ENCODE measurements at places on chromosomes 12 and 14.
A peak's percentile ranks its signal among the peaks of the same experiment; 100 is the strongest.

DNA sequence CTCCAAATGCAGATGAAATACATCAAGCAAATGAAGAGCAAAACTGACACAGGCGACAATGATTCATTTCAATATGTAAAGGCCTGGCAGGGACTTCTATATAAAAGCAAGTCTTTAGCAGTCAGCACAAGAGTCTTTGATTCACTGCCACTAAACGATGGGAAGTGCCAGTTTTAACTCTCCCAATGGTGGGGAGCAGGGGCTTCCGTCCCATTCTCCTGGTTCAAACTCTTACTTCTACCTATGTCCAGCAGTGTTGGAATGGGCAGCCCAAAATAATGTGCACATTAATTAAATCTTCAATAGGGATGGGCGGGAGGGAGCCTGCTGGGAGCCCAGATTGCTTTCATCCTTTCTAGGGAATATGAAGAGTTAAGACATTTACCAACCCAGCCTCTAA is 97.5 kb upstream of the MDM1 start:
- no peak for DNase-seq

DNA sequence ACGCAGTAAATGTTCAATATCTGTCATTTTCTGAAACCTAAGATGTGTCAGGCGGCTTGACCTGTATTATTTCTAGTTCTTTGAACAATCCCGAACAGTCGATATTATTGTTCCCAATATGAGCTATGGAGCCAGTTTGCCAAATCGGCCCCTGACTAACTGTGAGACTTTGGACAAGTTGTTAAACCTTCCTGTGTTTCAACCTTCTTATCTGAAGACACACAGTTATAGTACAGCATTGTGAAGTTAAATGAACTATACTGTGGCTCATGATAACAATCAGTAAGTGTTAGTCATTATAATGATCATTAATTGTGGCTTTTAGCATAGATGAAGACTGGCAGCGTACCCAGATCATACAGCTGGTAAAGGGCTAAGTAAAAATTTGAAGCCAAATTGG is 23.4 kb downstream of the DDX47 start:
- DNase-seq, result no peak

DNA sequence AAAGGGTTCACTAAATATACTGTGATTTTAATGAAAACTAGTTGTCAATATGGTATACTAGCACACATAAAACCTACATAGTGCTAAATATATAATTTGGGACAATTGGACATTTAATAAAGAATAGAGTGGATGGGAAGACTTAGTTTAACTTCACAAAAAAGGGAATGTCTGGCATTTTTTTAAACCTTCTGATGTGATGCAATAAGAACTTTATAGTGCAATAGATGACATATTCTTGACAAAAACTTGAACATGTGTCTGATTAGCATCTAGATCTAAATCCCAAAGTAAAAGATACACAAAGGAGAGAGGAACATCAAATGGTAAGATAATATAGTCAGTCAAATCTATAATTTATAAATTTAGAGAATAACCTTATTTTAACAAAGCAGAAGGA is 488.3 kb upstream of the SYT1 start:
- no peak for DNase-seq

DNA sequence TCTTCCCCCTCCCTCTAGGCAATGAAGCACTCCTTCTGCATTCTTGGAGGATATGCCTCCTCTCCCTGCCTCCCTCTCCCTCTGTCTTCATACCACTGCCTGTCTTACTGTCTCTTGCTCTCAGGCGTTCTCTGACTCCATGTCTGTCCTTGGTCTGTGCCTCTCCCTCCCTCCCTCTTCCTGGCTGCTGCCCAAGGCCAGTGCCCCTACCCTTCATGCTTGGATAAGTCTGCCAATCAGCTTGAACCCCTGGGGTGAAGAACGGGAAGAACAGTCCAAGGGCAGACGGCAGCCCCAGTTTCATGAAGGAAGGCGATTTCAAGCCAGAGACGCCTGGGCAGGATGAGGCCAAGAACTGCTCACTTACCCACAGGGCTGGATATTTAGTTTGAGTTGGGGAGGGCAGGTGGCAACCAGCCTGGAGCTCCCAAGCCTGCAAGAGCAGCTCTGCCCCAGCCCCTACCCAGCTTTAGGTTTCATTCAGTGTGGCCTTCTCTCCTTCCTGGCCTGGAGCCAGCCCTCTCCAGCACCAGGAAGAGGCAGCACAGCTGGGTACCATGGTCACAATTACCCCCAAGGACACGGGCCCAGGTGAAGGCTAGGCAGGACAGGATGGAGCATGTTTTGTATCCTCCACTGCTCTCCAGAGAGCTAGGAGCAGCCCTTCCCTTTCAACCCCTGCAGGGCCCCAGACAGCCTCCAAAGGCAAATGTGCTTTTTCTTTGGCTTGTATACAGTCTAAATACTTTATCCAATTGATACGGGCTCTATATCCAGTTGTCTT is 35.8 kb upstream of the LTBP2 start:
- no peak for DNase-seq

DNA sequence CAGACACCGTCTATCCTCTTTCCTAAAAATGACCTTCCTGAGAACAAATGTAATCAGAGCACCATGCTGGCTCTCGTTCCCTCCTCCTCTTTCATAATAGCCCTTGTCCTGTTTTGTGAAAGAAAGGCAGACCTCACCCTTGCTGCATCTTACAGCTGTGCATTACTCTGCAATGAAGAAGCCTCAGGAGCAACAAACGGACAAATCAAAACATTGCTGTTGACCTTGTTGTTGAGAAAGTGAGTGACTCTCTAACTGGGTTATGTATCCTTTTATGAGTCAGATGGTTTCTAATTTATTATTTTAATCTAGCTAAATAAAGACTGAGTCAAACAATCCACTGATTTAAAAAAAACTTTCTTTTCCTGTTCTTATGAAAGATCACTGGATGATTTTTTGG is 180.9 kb downstream of the RPS29 start:
- DNase-seq, result no peak

DNA sequence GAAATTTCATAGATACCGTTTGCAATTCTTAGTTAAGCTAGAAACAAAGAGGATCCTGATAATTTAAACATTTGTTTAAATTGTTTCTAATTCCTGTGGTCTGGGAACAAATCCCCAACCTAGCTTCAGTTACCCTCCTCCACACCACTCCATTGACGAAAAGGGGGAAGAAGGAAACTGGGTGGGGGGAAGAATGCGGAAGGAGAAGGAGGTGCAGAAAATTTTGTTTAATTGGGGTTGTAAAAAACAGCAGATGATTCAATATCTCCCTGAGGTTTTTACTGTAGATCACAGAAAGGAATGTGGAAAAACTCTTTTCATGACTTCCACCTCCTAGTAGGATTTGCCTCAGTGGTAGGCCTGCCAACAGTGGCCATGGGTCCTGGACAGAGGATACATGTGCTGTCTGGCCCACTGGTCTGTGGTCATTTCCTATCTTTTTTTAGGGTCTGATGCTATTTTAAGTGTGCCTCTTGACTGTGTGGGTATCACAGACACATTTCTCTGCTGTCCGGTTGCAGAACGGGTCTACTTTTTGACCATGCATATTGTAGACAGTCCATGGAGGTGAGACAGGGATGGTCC is 122.9 kb upstream of the PCED1B start:
- DNase-seq, result no peak

- DNase-seq, result peak; percentile 87
Measured at GRCh38 chr12:109093022-109093918, at the start of gene ALKBH2. ALKBH2 (minus strand) TSS chr12:109093472; CDS start chr12:109092786, 686 bp downstream.

DNA sequence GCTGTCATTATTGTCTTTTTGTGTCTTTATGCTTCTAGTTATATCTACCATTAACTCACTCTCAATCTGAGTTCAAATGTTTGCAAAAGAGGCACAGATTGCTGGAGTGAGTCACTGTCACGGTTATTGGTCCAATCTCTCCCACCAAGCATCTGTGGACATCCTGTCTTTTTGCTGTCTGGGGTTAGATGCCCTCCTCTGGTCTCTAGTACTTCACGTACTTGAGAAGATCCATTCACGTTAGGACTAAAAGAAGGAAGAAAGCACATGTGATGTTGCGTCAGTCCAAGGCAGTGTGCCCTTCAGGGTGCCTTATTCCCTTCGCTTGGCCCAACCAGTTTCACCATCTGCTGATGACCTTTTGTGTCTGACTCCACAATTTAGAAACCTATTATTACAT is 72.3 kb upstream of the STXBP6 start:
- DNase-seq, result no peak

DNA sequence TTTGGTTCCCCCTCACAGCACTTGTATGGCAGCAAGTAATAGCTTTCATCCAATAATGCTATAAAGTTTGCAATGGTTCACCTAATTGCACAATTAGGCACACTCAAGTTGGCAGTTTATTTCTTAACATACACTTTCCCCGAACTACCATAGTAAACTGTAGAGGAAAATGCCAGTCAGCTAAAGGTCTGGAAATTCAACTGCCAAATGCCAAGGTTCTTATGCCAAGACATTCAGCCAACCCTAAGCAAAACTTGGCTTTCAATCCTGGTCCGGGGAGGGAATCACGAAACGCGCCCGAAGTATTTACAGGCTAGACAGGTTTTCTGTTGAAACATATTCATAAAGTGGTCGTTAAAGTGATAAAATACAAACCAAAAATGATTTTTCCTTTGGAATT is 1512.4 kb upstream of the FLRT2 start:
- no peak for DNase-seq

DNA sequence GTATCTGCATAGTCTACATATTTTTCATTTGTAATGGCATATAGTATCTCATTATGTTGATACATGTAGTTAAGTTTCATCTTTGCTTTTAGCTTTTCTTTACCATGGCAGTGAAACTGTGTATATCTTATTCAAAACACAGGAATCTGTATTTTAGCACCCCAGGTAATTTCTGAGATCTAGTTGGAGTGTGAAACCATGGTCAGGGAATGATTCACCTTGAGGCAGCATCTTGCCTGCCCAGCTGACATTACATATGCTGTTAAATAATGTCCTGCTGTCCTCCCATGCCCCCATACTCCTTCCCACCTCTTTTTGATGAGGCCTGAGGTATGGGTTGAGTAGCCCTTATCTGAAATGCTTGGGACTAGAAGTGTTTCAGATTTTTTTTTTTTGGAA is 125.4 kb upstream of the ATF1 start:
- DNase-seq, result no peak

DNA sequence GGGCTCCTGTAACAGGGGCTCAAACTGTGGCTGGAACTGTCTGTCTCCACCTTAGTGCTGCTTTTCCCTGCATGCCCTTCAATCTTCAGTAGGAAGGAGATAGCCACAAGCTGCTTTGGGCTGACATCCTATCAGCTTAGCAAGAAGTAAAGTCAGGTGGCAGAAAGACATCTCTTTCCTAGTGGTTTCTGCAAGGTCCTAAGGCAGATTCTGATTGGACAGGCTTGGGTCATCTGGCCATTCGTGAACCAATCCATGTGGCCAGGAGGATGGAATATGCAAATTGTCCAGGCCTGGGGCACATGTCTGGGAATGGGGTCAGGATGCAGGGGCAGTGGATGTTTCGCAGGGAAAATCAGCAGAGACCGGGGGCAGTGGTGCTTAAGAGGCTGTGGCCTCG is 5.2 kb downstream of the RITA1 start:
- no peak for DNase-seq
